GM23338 (cell line): ENCODE measurements at places on chromosomes 13 and 19. TPM values are rescaled to one million over a fixed set of nuclear protein-coding genes. Genes with fewer than 3 reads are reported as not detected.
A peak's percentile ranks its signal among the peaks of the same experiment; 100 is the strongest.

- no peak overlapping the region for H3K27ac ChIP-seq
- H3K4me1 ChIP-seq, result no peaks in the 10 kb centered on the region
- H3K4me3 ChIP-seq, result no peak overlapping the region
- no peaks in the 10 kb centered on the region for H3K27me3 ChIP-seq
- no peak for DNase-seq
These were observed 20.3 kb downstream of the ZNF433 start for GRCh38 chr19:12015015-12015752.

DNA sequence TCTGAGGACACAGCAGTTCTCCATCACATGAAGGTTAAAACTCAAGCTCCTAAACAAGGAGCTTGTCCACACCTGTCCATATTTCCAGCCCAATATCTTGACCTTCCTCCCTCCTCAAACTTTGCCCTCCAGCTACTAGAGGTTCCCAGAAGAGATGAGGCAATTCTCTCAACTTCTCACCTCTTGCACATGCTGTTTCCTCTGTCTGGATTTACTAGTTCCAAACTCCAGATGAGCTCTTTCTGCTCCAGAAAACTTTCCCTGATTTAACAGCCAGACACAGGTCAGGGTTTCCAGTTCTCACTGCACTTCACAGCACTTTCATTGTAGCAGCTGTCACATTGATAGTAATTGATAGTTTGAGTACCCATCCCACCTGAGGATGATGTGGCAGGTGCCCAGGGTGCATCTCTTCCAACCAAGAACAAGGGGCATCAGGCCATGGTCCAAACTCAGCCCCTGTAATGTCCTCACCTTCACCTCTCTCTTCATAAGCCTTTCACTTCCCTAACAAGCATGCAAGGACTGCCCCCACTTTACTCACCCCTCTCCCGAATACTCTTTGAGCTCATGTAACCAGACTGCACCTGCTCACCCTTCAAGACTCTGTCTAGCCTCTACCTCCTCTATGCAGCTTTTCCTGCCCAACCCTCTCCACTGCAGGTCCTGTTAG, 3.0 kb upstream of the WDFY2 start:
- no peaks in the 10 kb centered on the region for H3K36me3 ChIP-seq
- H3K27ac ChIP-seq, result no peak overlapping the region
- DNase-seq, result no peak
- peaks cover 10% of the 10 kb centered on the region for H3K4me1 ChIP-seq
- H3K27me3 ChIP-seq, result no peaks in the 10 kb centered on the region

- no peaks in the 10 kb centered on the region for H3K27me3 ChIP-seq
- no peak for DNase-seq
- no peak overlapping the region for H3K27ac ChIP-seq
- H3K36me3 ChIP-seq, result no peaks in the 10 kb centered on the region
These were observed 59.5 kb downstream of the MICU2 start for GRCh38 chr13:21544515-21544914.

- H3K4me3 ChIP-seq, result no peak overlapping the region
- H3K4me1 ChIP-seq, result 0 out of 2 replicates have a peak, but pooled peaks cover 6% of the 10 kb centered on the region
- H3K27me3 ChIP-seq, result no peaks in the 10 kb centered on the region
- H3K27ac ChIP-seq, result no peak overlapping the region
- H3K36me3 ChIP-seq, result no peaks in the 10 kb centered on the region
These were observed 92.7 kb upstream of the NBEA start for GRCh38 chr13:34849406-34849805.

GRCh38 chr13:51303882-51304281, 35.6 kb upstream of the SERPINE3 start:
- no peak for DNase-seq
- peaks cover 52% of the 10 kb centered on the region for H3K4me1 ChIP-seq
- no peaks in the 10 kb centered on the region for H3K27me3 ChIP-seq

- H3K36me3 ChIP-seq, result no peaks in the 10 kb centered on the region
- H3K27me3 ChIP-seq, result no peaks in the 10 kb centered on the region
- peaks cover 34% of the 10 kb centered on the region for H3K4me1 ChIP-seq
- no peak for DNase-seq
- H3K27ac ChIP-seq, result no peak overlapping the region
These were observed 634.0 kb downstream of the UQCRFS1 start for GRCh38 chr19:28578786-28579505.

GRCh38 chr19:39843919-39844793, 2.0 kb downstream of the FBL start:
- peak; percentile 68 for DNase-seq
- peaks cover 8% of the 10 kb centered on the region for H3K36me3 ChIP-seq
- H3K27ac ChIP-seq, result peak overlapping the region; percentile 28; the same call in 1 of the 2 replicates
- peaks cover 30% of the 10 kb centered on the region for H3K4me1 ChIP-seq
- peak overlapping the region; percentile 96 for H3K4me3 ChIP-seq
- H3K27me3 ChIP-seq, result no peaks in the 10 kb centered on the region

DNA sequence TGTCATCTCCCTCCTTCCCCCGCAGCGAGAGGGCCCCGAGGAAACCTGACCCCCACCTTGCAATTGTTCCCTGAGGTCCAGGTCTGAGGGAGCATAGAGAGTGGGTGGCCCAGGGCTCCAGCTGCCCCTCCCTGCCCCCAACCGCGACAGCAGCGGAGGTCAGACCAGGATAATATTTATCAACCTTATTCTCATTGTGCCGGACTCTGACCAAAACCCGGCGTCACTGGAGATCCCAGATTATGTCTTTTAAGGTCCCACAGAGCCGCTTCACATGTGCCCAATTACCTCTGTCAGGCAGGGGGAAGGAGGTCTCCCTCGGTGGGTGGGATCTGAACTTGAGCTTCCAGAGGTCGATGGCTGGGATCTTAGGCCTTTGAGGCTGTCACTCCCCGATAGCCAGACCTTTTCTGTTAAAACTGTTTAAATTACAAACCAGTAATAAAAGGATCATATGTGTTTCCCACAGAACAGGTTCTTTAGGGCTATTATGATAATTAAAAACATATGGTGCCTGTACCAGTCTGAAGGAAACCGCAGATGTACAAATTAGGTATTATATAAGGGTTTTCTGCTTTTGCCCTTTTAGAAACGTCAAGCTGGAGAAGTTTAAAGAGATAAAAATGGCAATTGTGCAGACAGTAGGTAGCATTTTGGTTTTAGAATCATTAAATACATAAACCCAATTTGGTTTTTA, 195.5 kb downstream of the ZNF536 start:
- no peak for DNase-seq
- no peaks in the 10 kb centered on the region for H3K36me3 ChIP-seq
- no peak overlapping the region for H3K27ac ChIP-seq
- H3K4me1 ChIP-seq, result peaks cover 22% of the 10 kb centered on the region

Gene NCAN
- total RNA-seq, result 8.0 and 9.4 TPM in 2 replicates

Gene TGFBR3L
- total RNA-seq, result 1.7 and 5.6 TPM in 2 replicates

DNA sequence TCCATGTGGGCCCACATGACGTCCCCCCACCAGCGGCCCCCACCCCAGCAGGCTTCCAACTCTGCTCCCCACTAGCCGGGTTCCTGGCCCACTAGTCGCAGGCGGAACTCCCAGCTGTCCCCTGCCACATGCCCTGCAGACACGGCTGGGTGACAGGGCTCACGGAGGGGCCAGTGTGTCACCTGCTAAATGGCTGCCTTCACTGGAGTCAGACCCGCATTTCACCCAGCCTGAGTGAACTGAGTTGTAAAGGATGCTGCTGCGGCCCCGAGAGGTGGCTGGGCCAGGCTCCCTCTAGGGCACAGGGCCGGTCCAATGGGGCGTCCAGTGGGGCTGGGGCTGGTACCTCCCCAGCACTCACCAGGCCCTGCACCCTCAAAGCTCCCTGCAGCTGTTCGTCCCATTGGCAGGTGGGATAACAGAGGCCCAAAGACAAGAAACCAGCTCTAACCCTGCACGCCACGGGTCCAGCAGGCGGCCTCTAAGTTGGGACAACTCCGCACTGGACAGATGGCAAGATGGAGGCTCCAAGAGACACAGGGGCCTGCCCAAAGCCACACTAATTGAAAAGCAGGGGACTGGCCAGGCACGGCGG, 3.2 kb downstream of the LMNB2 start:
- H3K36me3 ChIP-seq, result no peaks in the 10 kb centered on the region
- DNase-seq, result no peak
- H3K4me3 ChIP-seq, result 0 out of 2 replicates have a peak overlapping the region, but pooled peaks have one; percentile 13
- no peaks in the 10 kb centered on the region for H3K27me3 ChIP-seq

- H3K27ac ChIP-seq, result no peak overlapping the region
- H3K36me3 ChIP-seq, result no peaks in the 10 kb centered on the region
- no peak for DNase-seq
- H3K27me3 ChIP-seq, result no peaks in the 10 kb centered on the region
These were observed 548.5 kb upstream of the SLC10A2 start for GRCh38 chr13:103614761-103615160.

DNA sequence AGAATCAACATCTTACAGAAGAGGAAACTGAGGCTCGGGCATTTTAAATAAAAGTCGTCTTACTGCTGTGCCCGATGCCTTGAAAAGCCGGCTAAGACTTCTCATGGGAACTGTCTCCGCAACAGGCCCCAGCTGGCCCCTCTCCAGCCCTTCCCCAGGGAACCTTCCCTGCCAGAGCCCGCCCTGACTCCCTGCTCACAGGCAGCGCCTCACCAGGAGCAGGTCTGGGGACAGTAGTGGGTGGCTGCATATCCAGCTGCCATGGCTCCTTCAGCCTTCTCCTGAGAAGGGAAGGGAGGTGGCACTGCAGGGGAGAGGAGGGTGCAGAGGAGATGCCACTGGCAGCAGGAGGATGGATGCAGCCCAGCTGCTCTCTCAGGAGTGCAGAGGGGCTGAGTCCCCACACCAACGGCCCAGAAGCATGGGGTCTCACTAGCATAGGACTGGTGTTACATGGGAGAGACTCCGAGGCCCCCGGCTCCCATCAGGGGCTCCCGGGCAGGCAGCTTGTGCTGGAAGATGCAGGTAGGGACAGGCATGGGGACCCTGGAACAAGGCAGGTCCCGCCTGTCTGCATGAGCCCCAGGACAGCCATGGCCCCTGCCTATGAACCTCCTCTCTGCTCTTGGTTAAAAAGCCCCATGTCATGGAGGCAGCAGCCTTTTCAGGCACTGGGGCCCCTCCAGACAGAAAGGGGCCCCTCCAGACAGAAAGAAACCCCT, 216.4 kb upstream of the SGCG start:
- no peak for DNase-seq
- no peaks in the 10 kb centered on the region for H3K27me3 ChIP-seq
- H3K4me3 ChIP-seq, result no peak overlapping the region

Gene GPR183
- not detected in 2 replicates for total RNA-seq

DNA sequence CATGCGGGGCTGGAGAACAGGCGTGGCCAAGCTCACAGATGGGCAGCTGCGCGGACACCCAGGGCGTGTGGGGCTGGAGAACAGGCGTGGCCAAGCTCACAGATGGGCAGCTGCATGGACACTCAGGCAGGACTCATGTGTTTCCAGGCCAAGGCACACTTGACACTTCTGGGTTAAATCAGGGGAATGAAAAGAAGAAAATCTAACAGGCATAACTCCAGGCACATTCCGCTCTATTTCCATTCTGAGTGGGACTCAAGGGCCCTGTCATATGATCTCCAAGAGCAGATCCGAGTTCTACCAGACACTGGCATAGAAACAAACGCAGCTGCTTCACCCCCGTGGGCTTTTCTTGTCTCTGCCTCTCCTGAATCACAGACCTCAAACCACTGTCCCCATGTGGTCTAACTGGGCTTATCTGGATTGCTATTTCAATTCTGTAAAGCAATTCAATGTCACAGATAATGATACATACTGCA, 17.4 kb upstream of the C13orf46 start:
- no peak overlapping the region for H3K4me3 ChIP-seq
- H3K27me3 ChIP-seq, result no peaks in the 10 kb centered on the region
- no peaks in the 10 kb centered on the region for H3K4me1 ChIP-seq

- H3K36me3 ChIP-seq, result no peaks in the 10 kb centered on the region
- H3K4me3 ChIP-seq, result no peak overlapping the region
- H3K27me3 ChIP-seq, result no peaks in the 10 kb centered on the region
- H3K4me1 ChIP-seq, result no peaks in the 10 kb centered on the region
These were observed 32.1 kb upstream of the FARP1 start for GRCh38 chr13:98110749-98111148.

DNA sequence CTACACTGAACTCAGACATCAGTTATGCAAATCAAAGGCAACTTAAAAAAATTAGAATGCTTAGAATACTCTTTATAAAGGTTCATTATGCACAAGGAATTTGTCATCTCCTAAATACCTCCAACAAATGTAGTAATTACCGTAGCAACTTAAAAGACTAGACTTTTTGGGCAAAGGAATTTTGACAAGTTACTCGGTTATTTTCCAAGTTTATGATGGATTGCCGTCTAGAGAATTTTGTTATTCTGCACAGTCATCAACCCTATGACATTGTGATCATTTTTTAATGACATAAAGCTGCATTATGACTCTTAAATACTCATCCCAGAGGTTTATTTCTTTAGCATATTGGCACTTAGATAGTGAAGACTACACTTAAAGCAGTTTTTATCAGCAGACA, 71.9 kb downstream of the TRPC4 start:
- no peak overlapping the region for H3K4me3 ChIP-seq
- no peaks in the 10 kb centered on the region; the same call in 1 of the 2 replicates for H3K4me1 ChIP-seq
- H3K27me3 ChIP-seq, result no peaks in the 10 kb centered on the region
- no peaks in the 10 kb centered on the region for H3K36me3 ChIP-seq
